ENCODE measurements at places on chromosomes 1 and 21.
A peak's percentile ranks its signal among the peaks of the same experiment; 100 is the strongest.

DNA sequence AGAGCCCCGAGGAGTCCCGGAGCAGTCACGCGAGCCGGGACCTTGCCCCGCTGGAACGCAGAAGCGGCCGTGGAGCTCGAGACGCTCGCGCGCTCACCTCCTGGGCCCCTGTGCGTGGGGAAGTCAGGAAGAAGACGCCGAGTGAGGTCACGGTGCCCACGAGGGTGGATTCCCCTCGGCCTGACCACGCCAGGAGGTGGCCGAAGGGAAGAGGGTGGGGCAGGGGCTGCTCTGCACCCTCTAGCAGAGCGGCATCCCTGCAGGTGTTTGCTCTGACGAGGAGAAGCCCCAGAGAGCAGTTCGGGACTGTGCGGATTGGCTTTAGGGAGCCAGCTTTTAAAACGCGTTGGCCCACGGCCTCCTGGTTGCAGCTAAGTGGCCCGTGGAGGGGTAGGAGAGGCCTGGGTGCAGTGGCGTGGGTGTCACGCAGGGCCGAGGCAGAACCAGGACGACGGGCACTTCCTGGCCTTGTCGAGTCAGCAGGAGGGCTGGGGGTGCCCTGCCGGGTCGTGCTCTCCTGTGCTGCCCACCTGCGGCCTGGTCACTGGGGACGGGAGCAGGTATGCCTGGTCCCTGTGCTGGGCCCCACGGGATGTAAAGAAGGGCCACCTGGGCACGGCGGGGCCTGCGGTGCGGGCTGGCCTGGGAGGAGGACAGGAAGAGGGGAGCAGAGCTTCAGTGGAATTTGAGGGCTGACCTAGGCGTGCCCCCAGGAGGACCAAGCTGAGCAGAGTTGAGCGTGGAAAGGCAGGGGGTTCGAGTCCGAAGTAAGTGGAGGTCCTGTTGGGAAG is 1.0 kb downstream of the PDXK start:
- DNase-seq = no peak

DNA sequence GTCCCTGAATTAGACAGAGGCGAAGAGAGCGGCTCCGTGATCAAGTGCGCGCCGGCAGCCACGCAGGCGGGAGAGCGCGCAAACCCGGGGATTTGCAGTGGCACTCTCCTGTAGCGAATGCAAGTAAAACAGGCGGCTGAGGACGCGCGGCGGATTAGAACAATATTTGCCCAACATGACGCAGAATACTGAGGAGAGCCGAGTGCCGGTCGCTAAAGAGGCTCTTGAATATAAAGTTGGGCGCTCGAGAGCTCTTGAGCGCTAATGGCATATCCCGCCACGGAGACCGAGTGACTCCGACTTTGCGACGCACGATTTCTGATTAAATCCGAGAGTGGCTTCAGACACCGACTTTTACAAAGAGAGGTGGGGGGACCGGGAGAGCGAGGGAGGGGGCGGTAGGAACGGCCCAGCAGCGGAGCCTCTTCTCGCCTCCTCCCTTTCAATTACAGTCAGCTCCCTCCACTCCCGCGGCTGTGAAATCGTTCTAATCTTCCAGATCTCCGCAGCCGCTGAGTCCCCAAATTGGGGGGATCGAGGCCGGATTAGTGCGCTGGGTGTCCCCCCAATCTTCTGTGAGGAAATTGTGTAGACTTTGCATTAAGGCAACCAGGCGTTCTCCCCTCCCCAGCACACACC is 2.3 kb downstream of the PAX7 start:
- DNase-seq = no peak

DNA sequence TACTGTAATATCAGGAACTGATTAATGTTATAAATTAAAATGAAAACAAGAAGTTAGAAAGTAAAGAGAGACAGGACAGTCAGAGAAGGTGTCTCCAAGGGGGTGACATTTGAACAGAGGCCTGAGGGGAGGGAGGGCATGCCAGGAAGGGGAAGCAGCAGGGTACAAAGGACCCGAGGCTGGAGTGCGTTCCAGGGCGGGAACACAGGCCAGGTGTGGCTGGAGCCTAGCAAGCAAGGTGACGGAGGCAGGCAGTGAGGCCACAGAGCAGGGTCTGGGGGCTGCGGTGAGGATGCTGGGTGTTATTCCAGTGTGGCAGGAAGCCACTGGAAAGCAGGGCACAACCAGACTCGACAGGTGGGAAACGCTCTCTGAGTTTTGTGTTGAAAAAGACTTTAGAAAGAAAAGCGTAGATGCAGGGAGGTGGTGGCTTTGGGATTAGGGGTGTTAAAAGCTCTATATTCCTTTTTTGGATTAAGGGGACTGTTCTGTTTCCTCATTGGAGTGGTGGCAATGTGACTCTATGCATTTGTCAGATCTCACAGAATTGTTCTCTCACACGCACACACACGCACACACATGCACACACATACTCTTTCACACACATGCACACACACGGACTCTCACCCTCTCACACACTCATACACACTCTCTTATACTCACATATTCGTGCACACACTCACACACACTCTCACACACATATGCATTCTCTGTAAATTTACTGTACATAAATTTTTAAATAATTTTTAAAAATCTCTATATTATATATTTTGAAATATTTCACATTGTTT is 124.5 kb downstream of the GLIS1 start:
- no peak for DNase-seq

GRCh38 chr1:182391362-182392049 is at the start of gene GLUL:
Gene GLUL, minus strand, starts transcription at chr1:182391790. Its CDS starts 3,053 bp downstream, at chr1:182388737.
- DNase-seq = peak; percentile 98

GRCh38 chr1:61198554-61198953 is 116.2 kb downstream of the NFIA start:
- no peak for DNase-seq

GRCh38 chr1:117754061-117754969 is 148.5 kb downstream of the TENT5C start:
- DNase-seq = peak; percentile 23

DNA sequence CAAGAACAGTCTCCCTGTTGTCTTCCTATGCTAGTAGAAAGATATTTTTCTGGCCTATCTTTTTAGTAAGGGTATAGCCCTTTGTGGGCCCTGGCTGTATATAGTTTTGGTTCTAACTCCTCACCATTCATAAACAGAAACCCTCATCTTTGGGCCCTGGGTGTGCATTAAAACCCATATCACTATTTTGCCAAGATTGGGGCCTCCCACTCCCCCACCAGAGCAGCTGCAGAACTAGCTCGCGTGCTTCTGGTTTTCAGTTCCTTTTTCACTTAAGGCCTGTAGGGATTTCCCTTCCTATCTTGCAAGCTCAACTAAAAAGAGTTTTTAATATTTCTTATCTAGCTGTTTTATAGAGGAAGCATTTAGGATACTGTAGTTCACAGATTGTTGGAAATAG is 106.4 kb downstream of the RGL1 start:
- DNase-seq = no peak

DNA sequence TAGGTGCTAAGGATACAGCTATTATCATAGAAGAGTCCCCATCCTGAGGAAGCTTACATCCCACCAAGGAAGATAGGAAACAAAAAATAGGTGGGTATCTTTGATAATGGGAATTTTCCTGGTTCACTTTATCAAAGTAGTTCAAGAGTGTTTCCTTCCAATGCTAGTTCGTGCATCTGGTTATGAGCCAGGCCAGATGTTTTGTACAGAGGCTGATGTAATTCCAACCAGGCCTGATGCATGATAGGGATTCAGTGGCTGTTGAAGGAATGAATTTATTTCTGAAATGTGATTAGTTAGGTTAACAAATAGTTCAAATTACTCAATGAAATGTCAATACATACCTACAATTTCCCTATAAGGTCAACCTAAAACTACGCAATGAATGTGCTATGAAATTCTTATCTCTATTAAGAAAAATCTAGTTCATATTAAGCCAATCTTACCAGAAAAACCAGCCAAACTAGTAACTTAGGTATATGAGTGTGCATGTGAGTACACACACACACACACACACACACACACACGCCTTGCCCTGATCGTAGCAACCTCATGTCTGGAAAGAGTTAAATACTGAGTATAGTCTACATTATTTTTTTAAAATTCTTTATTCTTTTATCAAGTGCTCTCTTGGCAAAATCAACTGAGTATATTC is 9.5 kb upstream of the ZBTB18 start:
- peak; percentile 62 for DNase-seq

GRCh38 chr1:192524223-192524622 is 51.4 kb upstream of the RGS1 start:
- DNase-seq = no peak

- no peak for DNase-seq
Observed at GRCh38 chr1:30533141-30533540, 190.2 kb downstream of the MATN1 start.

- DNase-seq = no peak
Observed at GRCh38 chr1:24020025-24020424, 39.9 kb upstream of the SRSF10 start.

DNA sequence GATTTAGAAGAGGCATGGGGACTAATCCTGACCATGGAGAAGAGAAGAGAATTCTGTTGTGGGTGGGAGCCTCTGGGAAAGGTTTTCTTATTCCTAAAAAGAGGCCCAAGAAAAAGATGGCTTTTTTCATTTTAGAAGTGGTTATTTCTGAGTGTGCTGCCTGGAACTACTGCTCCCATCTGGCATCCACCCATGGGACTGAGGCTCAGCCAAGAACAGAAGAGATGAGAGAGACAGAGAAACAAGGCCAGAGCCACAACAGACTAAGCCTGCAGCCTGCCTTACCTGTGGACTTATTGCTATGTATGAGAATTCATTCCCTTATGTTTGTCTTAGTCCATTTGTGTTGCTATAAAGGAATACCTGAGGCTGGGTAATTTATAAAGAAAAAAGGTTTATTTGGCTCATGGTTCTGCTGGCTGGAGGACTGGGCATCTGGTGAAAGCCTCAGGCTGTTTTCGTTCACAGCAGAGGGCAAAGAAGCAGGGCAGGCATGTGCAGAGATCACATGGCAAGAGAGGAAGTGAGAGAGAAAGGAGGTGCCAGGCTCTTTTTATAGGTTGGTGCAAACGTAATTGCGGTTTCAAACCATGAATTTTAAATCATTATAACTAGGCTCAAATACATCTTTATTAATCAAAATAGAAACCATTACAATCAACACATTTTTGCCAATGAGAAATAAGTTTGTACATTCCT is 57.5 kb upstream of the PRDM2 start:
- DNase-seq = no peak

DNA sequence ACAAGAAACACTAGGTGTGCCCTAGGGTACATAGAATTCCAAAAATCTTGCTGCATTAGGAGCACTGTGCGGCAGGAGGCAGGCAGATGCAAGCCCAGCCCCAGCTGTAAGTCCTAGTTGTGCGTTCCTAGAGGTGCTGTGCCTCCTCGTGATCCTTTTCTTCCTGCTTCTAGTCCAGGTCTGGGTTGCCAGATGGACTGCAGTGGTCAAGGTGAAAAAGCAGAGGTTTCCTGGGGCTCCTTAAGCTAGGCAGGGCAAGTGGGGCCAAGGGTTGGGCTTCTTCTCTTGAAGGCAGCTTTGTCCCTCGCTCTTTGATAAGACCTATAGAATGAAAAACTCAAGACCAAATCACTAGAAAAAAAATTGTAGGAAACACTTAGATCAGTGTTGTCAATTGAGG is 21.6 kb upstream of the SLC45A3 start:
- DNase-seq = no peak

DNA sequence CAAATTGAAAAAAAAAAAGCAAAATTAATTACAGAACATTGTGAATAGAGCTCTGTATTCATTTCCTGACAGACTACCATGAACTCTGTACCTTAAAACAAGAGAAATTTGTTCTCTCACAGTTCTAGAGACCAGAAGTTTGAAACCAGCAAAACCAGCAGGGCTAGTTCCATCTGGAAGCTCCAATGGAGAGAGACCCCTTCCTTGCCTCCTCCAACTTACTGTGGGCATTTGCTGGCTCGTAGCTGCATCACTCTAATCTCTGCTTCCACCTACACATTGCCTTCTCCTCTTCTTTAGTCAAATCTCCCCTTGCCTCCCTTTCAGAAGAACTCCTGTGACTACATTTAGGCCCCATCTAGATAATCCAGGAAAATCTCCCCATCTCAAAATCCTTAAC is 56.5 kb downstream of the SYDE2 start:
- no peak for DNase-seq

DNA sequence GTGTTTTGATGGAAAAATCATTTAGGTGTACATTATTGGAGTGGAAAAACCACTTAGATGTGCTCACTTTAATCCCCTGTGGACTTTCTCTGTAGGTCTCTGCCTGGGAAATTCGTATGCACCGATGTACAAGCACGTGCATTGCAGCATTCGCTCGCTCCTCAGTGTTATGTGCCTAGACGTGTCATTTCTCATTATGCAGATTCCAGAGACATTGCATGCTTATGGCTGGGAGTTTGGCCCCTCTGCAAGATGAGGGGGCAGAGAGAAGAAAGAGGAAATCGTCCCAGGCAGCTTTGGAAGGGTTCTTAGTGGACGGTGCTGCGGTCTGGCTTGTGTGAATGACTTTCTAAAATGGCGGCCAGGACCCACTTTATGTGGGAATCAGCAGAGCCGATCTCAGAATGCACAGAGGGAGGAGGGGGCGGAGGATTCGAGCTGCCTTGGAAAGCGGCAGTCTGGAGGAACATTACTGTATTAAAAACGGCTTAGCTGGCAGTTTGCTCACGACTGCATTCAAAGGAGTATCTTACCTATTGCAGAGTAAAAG is 2.3 kb downstream of the SPEN start:
- DNase-seq = no peak

GRCh38 chr1:1906185-1907097 is 8.6 kb upstream of the CALML6 start:
- DNase-seq = peak; percentile 94

DNA sequence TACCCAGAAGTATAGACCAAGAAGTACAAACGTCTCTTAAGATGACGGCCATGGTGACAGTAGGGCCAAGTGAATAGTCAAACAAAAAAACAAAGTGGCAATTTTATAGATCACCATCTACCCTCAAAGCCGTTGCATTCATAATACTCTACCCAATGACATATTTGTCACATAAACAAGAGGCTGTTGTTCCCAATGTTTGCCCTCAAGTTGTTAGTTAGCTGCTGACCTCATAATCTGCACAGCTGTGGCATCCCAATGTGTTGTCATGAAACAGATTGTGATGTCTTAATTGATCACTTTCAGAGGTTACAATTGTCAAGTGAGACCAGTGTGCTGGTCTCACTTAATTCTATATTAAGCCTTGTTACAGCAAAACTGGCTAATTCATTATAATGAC is 333.8 kb downstream of the ST6GALNAC3 start:
- DNase-seq = no peak

DNA sequence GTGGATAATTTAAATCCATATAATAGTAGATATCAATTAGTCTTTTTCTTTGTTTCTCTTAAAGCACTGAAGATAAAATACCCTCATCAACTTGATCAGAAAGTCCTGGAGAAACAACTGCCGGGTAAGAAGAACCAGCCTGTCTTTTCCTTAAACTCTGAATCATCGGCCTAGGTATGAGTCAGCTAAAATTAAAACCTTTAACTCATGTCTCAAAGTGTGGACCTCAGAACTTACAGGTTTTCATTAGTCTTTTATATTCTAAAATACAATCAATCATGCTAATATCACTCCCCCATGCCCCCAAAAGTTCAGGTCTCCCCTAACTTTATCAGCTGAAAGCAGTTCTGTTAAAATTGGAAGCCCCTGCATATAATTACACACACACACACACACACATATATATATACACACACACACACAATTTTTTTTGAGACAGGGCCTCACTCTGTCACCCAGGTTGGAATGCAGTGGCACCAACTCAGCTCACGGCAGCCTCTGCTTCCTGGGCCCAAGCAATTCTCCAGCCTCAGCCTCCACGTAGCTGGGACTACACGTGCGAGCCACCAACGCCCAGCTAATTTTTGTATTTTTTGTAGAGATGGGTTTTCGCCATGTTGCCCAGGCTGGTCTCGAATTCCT is 61.3 kb downstream of the B3GALNT2 start:
- DNase-seq = peak; percentile 53

Data from foreskin fibroblast (primary cell).